ENCODE measurements at places on chromosomes 1 and 21.
A peak's percentile ranks its signal among the peaks of the same experiment; 100 is the strongest.

DNA sequence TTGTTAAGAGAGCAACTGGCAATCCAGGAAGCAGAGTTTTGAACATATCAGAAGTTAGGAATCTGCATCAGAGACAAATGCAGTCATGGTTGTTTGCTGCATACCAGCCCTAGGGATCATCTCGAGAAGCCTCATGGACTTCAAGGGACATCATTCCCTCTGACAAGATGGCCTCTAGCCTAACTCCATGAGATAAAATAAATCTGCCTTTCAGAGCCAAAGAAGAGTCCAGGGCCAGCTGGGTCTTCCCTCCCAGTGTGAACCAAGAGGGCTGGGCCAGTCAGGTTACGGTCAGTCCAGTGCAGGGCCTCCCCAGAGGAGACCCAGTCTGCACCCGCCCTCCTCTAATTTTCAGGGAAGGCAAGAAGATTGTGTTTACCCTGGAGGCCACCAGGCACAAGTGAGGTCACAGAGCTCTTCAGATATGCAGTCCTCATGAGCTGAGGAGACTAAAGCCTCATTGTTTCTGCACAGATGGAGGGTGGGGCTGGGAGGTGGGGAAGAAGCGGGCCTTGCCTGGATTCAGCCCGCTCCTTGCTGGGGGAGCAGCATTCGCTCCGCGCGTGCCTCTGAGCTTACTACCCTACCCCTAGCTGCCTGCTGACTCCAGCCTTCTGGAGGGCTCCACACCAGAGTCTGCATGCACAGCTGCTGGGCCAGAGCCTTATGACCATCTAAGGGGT, 52.8 kb downstream of the CAPN2 start:
- peak; percentile 71 for DNase-seq

- DNase-seq: no peak
Measured at GRCh38 chr21:43900690-43901089, 35.7 kb downstream of the AGPAT3 start.

GRCh38 chr1:220432408-220432807, 95.5 kb upstream of the MARK1 start:
- DNase-seq: no peak

DNA sequence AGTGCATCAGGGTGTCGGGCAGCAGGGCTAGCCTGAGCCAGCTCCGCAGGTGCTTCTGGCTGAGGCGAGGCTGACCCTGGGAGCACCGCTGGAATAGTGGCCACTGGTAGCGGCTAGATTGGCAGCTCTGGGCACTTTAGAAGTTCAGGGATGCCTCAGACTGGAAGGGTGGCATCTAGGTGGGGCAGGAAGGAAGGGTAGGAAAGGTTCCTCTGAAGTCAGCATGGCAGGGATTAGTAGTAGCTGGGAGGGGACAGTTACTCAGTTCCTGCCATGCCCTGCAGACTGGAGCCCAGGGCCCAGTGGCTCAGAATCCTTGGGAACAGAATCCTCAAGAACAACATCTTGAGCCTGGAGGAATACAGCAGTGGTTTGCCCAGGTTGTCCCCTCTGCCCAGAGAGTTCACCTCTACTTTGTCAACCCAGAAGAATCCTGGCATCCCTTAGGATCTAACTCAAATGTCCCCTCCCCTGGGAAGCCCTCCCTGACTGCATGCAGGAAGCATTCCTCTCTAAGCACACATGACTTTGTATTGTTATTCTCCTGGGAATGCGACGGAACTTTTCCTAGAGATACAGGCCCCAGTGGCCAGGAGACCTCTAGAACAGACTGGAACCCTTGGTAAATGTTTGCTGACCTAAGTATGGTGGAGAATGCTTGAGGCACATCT, 39.5 kb upstream of the BCAR3 start:
- no peak for DNase-seq

- no peak for DNase-seq
Measured at GRCh38 chr1:70093250-70093975, 112.0 kb downstream of the LRRC40 start.

- no peak for DNase-seq
Measured at GRCh38 chr1:8458607-8459006, 140.7 kb downstream of the SLC45A1 start.

DNA sequence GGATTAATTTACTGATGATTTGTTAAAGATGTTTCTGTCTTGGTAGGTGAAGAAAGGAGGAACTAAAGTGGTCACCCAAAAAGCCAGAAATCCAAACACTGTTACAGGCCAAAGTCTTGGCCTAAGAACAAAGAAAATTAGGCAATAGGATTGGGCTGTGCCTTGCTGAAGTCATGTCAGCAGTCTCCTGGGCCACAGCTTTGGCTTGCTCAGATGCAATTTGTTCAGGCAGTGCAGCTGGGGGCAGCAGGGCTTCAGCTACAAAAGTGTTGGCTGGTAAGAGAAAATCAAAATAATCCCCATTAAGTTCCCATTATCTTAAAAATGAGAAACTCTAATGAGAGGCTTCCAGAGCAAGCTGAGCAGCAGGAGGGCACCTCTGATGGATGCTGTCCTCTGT, 14.0 kb upstream of the RAP1A start:
- DNase-seq: peak; percentile 14

Data from midbrain (tissue), 1 donor.